ENCODE measurements at places on chromosomes 1 and 21.

GRCh38 chr1:3436451-3436850 lies 18.0 kb upstream of the ARHGEF16 start:
- no peak for DNase-seq

- DNase-seq, result no peak
These were observed 5.4 kb downstream of the CDC7 start for GRCh38 chr1:91506071-91506470.

DNA sequence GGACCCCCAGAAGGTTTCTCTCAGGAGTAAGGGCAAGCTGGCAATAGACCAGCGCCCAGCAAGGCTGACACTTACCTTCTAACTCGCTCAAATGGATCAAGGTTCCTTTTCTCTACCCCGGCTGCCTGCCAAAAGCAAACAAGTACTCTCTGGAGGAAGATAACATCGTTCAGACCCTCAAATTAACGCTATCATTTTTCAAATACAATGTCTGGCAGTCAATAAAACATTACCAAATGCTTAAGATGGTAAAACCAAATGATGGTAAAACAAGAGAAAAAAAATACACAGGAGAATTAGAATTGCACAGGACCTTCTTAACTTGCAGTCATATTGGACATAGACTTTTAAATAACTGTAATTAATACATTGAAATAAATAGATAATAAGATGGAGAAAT lies 148.1 kb downstream of the SPATA46 start:
- DNase-seq, result no peak

DNA sequence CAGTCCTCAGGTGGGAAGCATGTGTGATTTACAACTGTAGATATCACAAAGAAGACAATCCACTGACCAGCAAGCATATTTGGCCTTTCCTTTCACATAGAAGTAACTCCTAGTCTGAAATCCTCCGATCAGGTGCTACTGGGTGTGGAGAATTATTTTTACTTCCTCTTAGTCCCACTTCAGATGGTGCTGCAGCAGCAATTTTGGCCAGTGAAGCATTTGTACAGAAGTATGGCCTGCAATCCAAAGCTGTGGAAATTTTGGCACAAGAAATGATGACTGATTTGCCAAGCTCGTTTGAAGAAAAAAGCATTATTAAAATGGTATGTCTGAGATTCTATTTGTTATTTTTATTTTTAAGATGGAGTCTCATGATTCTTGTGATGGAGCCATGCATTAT lies 51.0 kb downstream of the SCP2 start:
- no peak for DNase-seq

DNA sequence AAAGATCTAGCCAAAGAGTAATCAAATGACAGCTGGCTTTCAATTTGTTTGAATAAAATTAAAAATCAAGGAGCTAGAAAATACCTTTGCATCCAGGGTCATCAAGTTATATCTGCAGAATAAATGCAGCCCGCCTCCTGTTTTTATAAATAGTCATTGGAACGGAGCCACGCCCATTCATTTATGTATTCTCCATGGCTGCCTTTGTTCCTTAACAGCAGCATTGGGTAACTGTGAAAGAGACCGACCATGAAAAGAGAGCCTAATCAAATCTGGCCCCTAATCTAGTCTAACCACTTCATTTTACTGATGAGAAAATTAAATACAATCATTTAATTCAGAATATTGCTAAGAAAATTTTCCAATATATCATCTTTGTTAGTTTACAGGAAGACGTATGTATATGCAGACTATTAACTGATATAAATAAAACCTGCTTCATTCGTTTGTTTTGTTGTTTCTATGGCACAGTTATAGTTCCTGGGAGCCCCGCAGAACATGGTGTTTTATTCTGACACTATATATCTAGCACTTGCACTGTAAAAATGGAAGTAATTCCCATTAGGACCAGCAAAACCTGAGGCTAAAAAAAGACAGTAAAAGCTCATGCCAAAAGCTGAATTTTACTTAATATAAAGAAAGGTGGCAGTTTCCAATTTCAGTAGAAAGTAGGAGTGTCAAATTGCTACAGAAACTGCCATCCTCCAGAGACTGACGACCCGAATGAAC lies 111.8 kb upstream of the PALMD start:
- DNase-seq, result no peak

GRCh38 chr1:30232288-30232899 lies 491.0 kb downstream of the MATN1 start:
- no peak for DNase-seq

DNA sequence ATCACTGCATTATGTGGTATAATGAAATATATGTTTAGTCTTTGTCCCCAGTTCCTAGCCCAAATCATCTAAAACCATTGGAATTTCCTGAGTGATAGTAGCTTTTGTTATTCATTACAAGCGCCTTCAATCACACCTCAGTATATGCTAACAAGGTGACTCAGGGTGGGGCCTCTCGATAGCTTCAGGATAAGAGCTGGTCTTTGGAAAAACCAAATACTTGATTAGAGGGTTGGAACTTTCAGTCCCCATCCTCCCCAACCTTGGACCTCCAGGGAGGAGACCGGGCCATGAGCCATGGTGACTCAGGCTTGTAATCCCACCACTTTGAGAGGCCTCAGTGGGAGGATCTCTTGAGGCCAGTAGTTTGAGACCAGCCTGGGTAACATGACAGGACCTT lies 5.1 kb upstream of the BRDT start:
- no peak for DNase-seq

GRCh38 chr1:167105271-167106118 lies 11.6 kb downstream of the STYXL2 start:
- peak; percentile 34 for DNase-seq

DNA sequence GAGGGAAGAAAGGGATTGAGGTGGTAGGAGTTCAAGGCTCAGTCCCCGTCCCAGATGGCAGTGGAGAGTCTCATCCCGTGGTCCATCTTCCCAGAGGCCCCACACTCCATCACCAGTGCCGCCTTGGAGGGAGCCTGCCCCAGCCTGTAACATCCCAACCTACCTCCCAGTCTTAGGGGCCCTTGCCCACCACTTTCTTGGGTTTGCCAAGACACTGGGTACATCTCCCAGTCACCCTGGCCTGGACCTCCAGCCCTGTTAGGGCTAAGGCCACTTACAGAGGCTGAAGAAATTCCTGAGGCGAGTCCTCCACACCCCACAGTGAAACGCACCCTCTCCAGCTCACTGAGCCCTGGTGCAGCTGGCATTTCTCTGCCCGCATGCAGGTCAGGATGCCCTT lies 3.3 kb downstream of the TMEM200B start:
- no peak for DNase-seq
